Stomach (tissue), 19 donors: ENCODE measurements at places on chromosomes 7 and 10. TPM values are rescaled to one million over a fixed set of nuclear protein-coding genes. Genes with fewer than 3 reads are reported as not detected.
A peak's percentile ranks its signal among the peaks of the same experiment; 100 is the strongest.

Gene NKX6-2
- 29.0 TPM for polyA plus RNA-seq

Gene CASP7
- 20.2 TPM for polyA plus RNA-seq

Gene CDHR1
- polyA plus RNA-seq: 0.06 TPM

Gene WEE2
- polyA plus RNA-seq: not detected

Gene IKZF5
- polyA plus RNA-seq: 5.4 TPM

Gene TUBAL3
- polyA plus RNA-seq: 0.19 TPM

Gene ODAD2
- polyA plus RNA-seq: not detected

Gene TRPV5
- polyA plus RNA-seq: not detected

Gene PIK3CG
- 0.15 TPM for polyA plus RNA-seq

GRCh38 chr7:100943693-100944092 lies 5.6 kb upstream of the MUC3A start:
- DNase-seq: no peak

DNA sequence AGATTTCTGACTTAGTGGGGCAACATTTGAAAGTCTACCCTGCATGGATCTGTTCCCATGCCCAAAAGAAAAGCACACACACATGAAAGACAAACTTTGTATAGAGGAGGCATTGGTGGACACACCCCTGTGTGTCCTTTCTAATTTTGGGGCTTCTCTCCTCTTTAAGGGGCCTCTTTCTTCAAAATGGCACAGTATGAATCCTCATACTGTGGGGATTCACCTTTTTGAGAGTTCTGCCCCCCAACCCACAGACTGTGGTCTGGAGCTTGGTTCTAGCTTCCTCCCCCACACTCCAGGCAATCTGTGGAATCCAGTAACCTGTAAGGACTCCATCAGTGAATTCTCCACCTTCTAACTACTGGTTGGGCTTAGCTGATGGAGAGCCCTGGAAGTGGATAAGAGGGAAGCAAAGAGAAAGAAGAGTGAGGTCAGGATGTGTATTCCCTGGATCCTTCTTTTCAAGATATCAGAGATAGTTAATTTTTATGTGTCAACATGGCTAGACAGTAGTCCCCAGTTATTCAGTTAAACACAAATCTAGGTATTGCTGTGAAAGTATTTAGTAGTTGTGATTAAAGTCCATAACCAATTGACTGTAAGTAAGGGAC lies 32.4 kb upstream of the CDK6 start:
- no peak for DNase-seq

GRCh38 chr7:73717025-73717807 lies 2.3 kb downstream of the STX1A start:
- no peak for DNase-seq

GRCh38 chr10:3008518-3009195 lies 58.7 kb upstream of the PFKP start:
- no peak for DNase-seq

DNA sequence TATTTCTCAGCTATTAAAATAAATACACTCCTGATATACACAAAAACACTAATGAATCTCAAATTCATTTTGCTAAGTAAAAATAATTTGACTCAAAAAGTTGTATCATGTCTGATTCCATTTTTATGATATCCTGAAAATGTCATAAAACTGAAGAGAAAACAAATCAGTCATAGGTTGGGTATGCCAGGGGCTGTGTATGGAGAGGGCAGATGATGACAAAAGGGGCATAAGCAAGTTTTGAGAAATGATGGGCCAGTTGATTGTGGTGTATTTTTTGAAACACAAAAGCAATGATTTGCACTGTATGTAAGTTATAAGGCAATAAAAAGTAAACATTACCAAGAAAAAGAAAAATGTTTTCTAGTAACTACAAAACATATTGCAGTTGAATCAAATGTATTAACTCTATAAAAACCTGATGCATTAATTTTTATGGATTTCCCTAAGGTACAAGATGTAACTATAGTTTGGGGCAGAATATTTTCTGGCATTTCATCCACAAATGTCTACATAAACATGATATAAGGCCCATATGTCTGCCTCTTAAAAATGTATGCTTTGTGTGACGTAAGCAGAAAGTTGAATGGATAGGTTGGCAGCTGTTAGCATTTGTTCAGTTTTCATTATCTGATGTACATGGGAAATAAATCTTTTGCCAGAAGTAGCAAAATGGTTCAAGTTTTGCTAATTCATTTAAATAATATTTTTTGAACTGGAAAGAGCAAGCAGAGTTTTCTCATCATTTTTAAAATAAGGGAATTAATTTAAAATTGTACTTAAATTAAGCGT lies 35.1 kb upstream of the ING3 start:
- DNase-seq: no peak

DNA sequence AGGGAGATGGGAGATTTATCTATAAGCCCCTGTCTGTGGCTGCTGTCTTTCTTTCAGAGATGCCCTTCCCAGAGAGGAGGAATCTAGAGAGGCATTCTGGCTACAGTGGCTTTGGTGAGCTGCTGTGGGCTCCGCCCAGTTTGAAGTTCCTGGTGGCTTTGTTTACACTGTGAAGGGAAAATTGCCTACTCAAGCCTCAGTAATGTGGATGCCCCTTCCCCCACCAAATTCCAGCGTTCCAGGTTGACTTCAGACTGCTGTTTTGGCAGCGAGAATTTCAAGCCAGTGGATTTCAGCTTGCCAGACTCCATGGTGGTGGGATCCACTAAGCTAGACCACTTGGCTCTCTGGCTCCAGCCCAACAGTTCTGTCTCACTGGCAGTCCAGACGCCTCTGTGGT lies 951.6 kb downstream of the CCSER2 start:
- DNase-seq: peak; percentile 25

- DNase-seq: no peak
These were observed 147.4 kb upstream of the AGR3 start for GRCh38 chr7:17029150-17029549.

DNA sequence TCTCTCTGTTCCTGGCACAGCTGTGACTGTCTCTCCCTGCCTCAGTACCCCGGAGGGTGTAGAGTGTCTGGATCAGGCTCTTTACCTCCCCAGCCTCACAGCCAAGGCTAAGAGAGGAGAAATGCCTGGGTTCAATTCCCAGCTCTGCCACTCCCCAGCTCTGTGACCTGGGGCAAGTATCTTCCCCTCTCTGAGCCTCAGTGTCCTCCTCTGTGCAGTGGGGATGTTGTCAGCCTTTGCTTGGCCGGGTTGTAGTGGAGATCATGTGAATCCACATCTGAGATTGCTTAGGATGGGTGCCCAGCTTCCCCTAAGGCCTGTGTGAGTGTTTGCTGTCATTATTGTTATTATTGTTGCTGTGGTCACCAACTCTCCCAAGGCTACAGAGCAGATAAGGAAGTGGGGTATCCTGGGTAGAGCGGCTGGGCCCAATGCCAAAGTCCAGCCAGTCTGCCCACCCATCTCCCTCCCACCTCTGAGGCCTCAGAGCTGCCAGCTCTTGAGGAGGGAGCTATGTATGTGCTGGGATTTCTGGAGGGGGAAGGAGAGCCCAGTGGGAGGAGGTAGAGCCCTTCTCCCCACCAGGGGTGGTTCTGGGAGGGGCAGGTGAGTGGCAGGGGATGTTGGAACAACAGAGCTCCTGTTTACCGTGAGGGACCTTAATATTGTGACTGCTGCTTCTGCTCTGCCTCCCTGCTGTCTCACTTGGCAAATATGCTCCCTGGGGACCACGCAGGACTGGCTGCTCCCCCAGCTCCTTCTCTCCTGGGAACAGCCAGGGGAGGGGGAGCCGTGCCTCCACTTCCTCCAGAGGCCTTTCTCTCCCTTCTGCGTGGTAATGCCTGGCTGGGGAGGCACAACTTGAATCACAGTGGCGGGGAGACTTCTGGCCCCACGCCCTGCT lies 170.5 kb downstream of the RPS24 start:
- DNase-seq: peak; percentile 83

GRCh38 chr7:40412323-40412722 lies 277.5 kb downstream of the SUGCT start:
- no peak for DNase-seq

- no peak for DNase-seq
These were observed 90.0 kb downstream of the FOXP2 start for GRCh38 chr7:114504586-114504985.

GRCh38 chr7:2082139-2082998 lies 150.4 kb downstream of the MAD1L1 start:
- DNase-seq: no peak

GRCh38 chr7:37187179-37187578 lies 261.5 kb downstream of the ELMO1 start:
- no peak for DNase-seq

DNA sequence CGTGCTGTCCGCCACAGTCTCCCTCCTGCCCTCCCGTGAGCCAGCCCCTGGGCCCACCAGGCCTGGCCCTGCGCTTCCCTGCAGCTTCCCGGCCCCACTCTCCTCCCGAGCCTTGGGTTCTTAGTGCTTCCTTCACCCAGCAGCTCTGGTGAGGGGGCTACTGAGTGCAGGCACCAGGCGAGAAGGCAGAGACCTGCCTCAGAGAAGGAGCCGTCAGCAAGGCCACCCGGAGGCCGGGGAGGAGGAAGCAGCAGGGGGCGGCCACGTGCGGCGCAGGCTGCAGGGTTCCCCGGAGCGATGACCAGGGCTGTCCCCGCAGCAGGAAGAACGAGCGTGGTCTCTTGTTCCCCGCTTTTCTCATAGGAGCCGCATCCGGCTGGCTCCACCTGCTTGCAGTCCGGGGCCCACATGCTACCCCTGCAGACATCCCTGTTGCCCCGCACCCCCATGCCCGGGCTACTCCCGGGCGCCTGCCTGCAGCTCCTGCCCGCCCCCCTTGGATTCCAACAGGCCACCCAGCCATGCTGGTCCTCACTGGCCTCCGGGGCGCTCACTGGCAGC lies 20.5 kb downstream of the YKT6 start:
- no peak for DNase-seq

- DNase-seq: no peak
These were observed 23.2 kb upstream of the CCL24 start for GRCh38 chr7:75836798-75837197.

DNA sequence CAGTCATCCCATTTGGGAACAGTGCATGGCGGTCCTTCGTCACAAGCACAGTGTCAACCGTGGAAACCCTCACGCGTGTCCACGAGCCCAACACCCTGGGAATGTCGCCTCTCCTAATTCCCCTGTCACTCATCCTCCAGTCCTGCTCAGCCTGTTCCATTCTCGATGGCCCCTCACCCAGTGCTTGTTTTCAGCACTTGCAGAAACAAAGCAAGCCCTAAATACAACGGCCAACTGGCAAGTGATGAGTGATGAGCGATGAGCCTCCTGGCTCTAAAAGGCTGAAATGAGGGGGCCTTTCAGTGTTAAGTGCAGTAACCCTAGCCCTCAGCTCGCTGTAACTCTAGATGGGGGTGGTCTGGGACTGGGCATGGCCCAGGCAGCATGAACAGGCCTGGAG lies 22.6 kb downstream of the NKX2-3 start:
- DNase-seq: no peak

DNA sequence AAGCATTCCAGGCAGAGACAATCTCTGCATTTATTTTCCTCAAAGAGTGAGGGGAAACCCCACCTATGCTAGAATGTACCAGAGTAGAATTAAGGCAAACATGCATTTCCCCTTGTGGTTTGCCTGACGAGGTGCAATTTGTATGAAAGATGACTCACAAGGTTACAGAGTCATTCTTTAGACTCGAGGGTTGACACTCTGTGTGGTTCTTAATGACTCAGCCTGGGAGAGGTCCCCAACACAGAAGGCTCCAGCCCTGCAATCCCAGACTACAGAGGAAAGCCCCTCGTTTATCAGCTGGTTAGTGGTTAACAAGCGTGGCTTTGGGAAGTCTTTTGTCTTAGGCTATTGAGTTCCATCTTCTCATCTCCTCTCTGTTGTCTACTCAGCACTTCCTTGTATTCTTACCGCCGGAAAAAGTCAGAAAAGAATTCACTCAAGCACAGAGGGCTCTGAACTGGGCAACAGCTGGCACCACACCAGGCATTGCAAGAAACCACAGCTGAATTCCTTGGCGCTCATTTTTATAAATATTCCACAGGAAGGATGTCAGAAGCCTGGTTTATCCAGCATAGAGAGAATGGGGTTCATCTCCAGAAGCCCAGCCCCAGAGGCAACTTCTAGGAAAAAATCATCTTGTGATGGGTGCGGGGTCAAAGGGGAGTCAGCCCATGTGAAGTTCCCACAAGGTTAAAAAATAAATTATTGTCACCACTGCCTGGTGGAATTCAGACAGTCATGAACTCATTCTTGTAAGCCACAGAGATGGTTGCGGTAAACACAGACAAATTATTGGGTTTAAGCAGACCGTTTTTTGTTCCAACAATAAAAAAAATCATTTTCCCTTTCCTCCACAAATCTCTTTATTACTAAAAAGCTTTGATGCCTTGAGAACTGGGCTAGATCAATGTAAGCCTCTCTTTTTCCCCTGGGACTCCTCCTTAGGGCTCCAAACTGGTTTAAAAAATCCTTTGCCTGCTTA lies 24.5 kb upstream of the SVIL start:
- DNase-seq: peak; percentile 41

- no peak for DNase-seq
These were observed 82.7 kb downstream of the RGS10 start for GRCh38 chr10:119459681-119460340.

DNA sequence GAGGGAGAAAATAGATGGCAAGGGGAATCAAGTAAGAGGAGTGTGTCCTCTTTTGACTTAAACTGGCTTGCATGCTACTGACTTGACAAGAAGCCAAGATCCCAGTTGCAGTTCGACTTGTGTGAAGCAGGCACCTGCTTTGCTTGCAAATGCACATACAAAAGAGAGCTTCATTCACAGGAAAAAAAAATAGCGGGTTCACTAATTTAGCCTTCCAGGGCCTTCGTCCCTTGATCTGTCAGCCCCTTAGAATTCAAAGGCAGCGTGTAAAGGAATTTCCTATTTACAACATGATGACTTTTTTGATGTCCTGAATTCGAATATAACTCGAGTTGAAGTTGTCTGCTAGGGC lies 192.1 kb downstream of the CELF2 start:
- no peak for DNase-seq

- DNase-seq: no peak
These were observed 109.5 kb upstream of the GHITM start for GRCh38 chr10:84029840-84030239.

GRCh38 chr7:16661924-16662323 lies 15.9 kb downstream of the BZW2 start:
- DNase-seq: no peak

DNA sequence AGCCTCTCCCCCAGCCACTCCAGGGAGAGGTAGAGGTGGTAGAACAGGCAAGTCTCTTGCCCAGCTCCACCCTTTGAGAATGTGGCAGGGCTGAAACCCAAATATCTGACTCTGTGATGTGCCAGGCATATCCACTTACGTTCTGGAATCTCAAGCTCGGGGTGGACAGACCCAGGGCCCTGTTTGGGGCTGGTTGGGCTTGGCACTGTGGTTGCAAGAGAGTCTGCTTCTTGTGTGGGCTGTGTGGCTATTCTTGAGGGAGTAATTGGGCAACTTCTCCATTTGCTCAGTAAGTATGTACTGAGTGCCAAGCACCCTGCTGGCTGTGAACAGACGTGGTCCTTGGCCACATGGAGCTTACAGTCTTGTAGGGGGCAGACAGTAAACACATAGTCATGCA lies 4.7 kb downstream of the UBTD1 start:
- no peak for DNase-seq

DNA sequence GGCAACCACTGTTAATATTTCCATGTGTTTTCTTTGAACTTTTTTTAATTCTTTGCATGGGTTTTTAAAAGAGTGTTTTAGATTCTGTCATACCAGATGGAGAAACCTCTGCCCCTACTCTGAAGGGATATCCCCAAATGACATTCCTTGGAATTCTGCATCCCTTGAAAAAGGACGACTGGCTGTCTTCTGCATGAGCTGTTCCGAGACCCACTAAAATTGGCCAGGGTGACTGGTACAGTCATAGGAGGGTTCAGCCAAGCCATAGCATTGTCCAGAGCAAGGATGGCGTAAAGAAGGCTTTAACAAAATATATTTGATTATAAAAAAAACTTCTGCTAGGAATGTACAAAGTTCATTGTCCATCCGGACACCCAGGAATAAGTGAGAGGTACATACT lies 952.9 kb downstream of the NRG3 start:
- no peak for DNase-seq

- DNase-seq: no peak
These were observed 10.1 kb downstream of the FZD8 start for GRCh38 chr10:35632027-35632426.
